ENCODE measurements at places on chromosomes 1 and 21. TPM values are rescaled to one million over a fixed set of nuclear protein-coding genes. Genes with fewer than 3 reads are reported as not detected.
A peak's percentile ranks its signal among the peaks of the same experiment; 100 is the strongest.

Gene CR1L
- polyA plus RNA-seq = not detected

Gene STXBP3
- polyA plus RNA-seq = 18.4 TPM

Gene NGF
- polyA plus RNA-seq = 1.1 TPM

Gene CHAF1B
- polyA plus RNA-seq = 6.8 TPM

Gene RPTN
- 0.64 TPM for polyA plus RNA-seq

Gene KCNA3
- polyA plus RNA-seq = not detected

Gene IFI44
- 77.9 TPM for polyA plus RNA-seq

DNA sequence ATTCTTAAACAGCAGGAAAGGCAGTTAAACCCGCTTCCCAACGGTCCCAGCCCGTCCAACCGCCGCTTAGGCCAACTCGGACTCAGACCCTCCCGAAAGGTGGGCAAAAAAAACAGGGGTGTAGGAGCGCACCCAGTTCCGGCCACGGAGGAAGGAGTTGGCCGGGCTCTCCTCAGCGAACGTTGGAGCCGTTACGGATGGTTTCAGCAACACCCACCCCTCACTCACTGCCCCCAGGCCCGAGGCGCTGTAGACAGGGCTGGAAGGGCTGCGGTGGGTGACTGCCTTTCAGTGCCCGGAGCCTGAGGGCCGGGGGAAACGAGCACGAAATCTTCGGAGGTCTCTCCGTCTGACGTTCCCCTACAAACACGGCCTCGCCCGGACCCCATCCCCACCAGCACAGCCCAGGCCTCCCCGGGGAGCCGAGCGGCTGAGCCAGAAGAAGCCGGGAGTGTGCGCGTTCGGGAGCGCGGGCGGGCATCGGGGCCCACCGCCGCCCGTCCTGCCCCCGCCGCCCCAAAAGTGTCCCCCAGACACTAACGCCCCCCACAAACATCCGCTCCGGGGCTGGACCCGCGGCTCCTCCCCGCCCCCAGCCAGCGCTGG, 1.3 kb downstream of the KDM5B start:
- peaks cover 45% of the 10 kb centered on the region for H3K4me1 ChIP-seq
- peak overlapping the region; percentile 91 for H3K4me3 ChIP-seq
- no peak for DNase-seq
- H3K27ac ChIP-seq = peak overlapping the region; percentile 90
- H3K36me3 ChIP-seq = no peaks in the 10 kb centered on the region

DNA sequence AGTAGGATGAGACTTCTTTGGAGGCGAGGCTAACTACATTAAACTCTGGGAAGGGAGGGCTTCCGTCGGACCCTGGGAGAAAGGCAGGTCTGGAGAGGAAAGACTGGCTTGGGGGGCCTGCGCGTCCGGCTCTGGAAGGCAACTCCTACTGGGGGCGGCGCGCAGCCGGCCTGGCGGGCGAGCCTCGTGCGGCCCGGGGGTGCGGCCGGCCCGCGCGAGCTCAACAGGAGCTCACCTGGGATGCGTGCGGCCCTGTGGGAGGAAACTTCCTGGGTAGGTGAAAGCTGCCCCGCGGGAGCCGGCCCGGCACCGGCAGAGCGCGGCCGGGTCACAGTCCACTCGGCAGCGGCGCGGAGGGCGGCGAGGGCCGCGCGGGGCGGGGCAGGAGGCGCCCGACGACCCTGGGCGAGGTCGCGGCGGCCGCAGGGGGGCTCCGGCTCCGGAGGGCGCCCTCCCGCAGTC, 449 bp downstream of the EPS15 start:
- H3K4me1 ChIP-seq = peaks cover 30% of the 10 kb centered on the region
- H3K36me3 ChIP-seq = no peaks in the 10 kb centered on the region
- no peak for DNase-seq
- H3K27ac ChIP-seq = peak overlapping the region; percentile 83
- peak overlapping the region; percentile 85 for H3K4me3 ChIP-seq

GRCh38 chr1:219422811-219423598, 189.9 kb downstream of the ZC3H11B start:
- H3K4me1 ChIP-seq = no peaks in the 10 kb centered on the region
- H3K36me3 ChIP-seq = no peaks in the 10 kb centered on the region
- H3K27me3 ChIP-seq = peaks cover 7% of the 10 kb centered on the region
- no peak overlapping the region for H3K4me3 ChIP-seq
- DNase-seq = no peak
- H3K27ac ChIP-seq = no peak overlapping the region

- H3K4me3 ChIP-seq = no peak overlapping the region
- H3K36me3 ChIP-seq = no peaks in the 10 kb centered on the region
- H3K4me1 ChIP-seq = no peaks in the 10 kb centered on the region
- no peak overlapping the region for H3K27ac ChIP-seq
Measured at GRCh38 chr1:202648605-202649226, 61.5 kb downstream of the SYT2 start.

DNA sequence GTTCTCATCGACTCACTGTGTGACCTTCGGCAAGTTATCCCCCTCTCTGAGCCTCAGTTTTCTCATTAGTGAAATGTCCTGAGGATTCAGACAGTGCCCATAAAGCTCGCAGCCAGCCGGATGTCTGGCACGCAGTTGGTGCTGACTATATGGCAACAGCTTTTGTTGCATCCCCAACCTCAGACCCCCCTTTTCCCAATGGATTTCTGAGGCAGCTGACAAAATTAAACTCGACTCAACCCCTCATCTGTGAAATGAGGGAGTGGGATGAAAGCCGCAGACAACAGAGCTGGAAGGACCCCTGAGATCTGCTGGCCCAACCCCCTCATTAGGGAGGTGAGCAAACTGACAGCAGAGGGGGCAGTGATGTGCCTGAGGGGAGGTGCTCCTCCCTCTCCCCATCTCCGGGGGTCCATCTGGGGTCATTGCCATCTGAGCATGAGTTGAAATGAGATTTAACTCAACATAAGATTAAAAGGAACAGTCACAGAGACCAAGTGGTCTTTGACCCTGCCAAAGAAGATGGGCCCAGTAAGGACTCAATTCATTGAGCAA, 40.4 kb downstream of the NKAIN1 start:
- no peak for DNase-seq
- no peaks in the 10 kb centered on the region for H3K36me3 ChIP-seq
- H3K27me3 ChIP-seq = no peaks in the 10 kb centered on the region
- H3K4me1 ChIP-seq = no peaks in the 10 kb centered on the region

GRCh38 chr1:98002288-98002687, 81.5 kb upstream of the DPYD start:
- no peak overlapping the region for H3K4me3 ChIP-seq
- no peaks in the 10 kb centered on the region for H3K27me3 ChIP-seq
- DNase-seq = no peak
- H3K36me3 ChIP-seq = no peaks in the 10 kb centered on the region
- H3K4me1 ChIP-seq = peaks cover 7% of the 10 kb centered on the region

GRCh38 chr1:116170721-116171589, 59.8 kb downstream of the MAB21L3 start:
- no peak overlapping the region for H3K27ac ChIP-seq
- no peaks in the 10 kb centered on the region for H3K36me3 ChIP-seq
- no peak overlapping the region for H3K4me3 ChIP-seq

DNA sequence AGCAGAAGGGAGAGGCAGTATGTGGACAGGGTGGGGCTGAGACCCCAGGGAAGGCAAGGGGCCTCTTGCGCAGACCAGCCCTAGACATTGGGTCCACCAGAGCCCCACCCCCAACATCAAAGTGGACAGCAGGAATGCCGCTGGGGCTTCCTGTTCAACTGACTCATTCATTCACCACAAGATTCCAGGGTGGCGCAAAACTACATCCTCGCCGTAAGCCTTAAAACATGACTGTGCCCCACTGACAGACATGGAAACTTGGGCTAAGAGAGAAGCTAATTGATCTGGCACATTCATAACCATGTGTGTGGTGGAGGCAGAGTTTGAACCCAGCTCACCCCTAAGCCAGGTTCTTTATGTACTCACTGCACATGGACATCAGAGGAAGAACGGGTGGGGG, 14.0 kb downstream of the COL16A1 start:
- H3K36me3 ChIP-seq = peaks cover 56% of the 10 kb centered on the region
- H3K4me3 ChIP-seq = no peak overlapping the region
- peaks cover 17% of the 10 kb centered on the region for H3K4me1 ChIP-seq

- peaks cover 38% of the 10 kb centered on the region for H3K4me1 ChIP-seq
- H3K27ac ChIP-seq = peak within 1 kb of the TSS; percentile 90
- peak within 1 kb of the TSS; percentile 97 for H3K4me3 ChIP-seq
- no peaks in the 10 kb centered on the region for H3K27me3 ChIP-seq
- no peaks in the 10 kb centered on the region for H3K36me3 ChIP-seq
Measured at GRCh38 chr1:58576727-58577653, at the start of gene TACSTD2. Gene TACSTD2 (minus strand): TSS chr1:58577252. CDS start chr1:58577156, 96 bp downstream.

DNA sequence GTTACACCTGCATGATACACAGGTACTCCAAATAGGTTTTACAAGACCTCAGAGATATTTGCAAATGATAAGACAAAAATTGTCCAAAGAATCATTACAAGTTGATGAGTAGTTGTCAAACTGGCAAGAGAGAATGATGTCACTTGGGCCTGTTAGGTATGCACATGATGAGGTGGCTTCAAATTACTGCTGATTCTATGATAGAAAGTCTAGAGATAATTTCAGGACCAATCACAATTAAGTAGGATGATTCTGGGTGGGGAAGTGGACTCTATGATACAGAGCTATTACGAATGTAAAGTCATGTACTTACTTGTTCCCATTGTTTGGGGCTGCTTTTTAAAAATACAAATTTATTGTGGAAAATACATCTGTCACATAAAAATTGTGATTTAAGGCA, 5.2 kb upstream of the SPRR1B start:
- H3K4me3 ChIP-seq = no peak overlapping the region

GRCh38 chr1:200237066-200237465, 172.8 kb downstream of the ZNF281 start:
- no peak overlapping the region for H3K27ac ChIP-seq
- peaks cover 4% of the 10 kb centered on the region for H3K4me1 ChIP-seq
- DNase-seq = no peak
- H3K4me3 ChIP-seq = no peak overlapping the region

- no peaks in the 10 kb centered on the region for H3K36me3 ChIP-seq
- H3K27ac ChIP-seq = peak overlapping the region; percentile 94
Measured at GRCh38 chr1:167714098-167714438, 7.7 kb upstream of the MPZL1 start.

DNA sequence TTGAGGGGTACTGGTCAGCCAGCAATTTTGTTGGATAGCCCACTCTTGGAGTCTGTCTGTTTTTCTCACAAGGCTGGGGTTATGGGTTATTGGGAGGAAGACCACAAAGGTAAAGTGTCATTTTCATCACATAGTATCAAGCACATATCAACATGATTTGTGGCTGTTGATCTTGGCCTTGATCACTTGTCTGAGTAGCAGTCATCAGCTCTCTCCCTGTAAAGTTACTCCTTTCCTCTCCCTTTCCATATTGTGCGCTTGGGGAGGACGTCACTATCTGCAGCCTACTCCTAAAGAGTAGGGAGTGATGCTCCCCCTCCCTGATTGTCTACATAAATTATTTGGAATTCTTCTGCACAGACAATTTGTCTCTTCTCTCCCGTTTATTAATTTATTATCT, 1.8 kb upstream of the ZNF362 start:
- H3K4me1 ChIP-seq = peaks cover 15% of the 10 kb centered on the region
- H3K27ac ChIP-seq = no peak overlapping the region
- no peak for DNase-seq

Data from keratinocyte (primary cell).